ENCODE measurements at places on chromosomes 11 and 22.
A peak's percentile ranks its signal among the peaks of the same experiment; 100 is the strongest.

GRCh38 chr11:72685560-72686480 is 11.6 kb upstream of the PDE2A start:
- DNase-seq = no peak

GRCh38 chr22:19822301-19823117 is 32.2 kb downstream of the GNB1L start:
- DNase-seq = no peak

DNA sequence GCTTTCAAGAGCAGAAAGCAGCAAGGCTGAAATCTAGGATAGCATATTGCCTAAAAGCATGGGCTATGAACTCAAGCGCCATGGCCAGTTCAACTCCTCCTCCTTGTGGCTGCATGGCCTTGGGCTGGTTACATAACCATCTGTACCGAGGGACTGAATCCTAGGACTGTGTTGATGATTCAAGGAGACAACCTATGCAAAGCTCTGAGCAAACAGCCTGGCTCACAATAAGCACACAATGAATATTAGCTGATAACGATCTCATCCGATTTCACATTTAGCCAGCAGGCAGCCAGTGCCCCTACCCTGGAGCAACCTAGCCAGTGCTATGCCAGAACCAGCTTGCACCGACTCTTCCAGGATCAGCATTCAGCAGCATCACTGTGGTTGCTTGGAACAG is 698.4 kb downstream of the TBC1D22A start:
- DNase-seq = no peak

- DNase-seq = peak; percentile 30
These were observed 18.1 kb downstream of the SLC6A5 start for GRCh38 chr11:20617346-20618005.

DNA sequence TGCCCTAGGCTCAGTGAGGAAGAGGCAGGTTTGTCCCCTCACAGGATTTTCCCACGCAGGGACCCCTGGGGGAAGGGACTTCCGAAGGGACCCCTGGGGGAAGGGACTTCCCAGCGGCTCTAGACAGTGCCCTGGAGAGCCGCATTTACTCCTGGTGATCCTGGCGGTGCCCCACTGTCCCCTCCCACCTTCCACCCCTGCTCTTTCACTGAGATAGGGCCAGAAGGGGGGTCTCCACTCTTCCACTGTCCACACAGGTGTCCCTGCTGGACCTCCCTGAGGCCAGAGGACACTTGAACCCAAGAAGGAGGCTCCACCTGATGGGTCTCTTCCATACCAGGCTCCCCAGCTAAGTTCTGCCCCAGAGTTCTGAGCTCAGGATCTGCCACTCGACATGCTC is 1333.9 kb downstream of the BRD1 start:
- DNase-seq = no peak

DNA sequence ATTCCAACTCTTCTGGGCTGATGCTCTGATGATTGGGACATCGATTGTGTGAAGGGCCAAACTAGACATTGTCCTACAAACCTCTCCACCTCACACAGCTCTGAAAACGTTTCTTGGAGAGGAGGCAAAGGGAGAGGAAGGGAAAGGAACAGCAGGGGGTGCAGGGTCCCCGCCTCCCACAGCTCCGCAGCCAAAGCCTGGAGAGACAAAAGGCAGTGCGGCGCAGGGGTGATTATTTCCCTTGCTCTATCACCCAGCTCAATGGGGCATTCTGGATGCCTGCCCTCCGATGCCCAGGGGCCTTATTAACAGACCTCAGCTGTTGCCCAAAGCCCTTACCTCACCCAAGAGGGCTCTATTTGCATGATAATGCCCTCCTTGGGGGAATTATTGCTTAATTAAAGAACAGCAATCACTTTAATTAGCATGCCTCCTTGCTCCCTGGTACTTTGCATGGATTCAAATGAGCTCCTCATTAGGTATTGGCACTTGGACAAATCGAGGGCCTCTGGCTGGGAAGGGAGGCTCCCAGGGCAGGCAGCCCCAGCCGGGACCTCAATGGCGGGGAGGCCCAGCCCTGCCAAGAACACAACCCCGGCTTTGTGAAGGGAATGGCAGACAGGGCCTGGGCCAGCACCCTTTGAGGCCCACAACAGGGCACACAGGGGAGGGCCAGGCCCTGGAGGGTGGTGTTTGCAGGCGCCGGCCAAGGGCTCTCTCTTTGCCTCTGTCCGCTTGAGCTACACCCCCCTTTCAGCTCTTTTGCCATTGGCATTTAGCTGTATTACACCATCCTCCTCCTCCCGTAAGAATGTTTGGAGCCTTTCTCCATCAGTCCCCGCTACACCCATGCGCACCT is 19.8 kb upstream of the CDON start:
- no peak for DNase-seq

- no peak for DNase-seq
These were observed 48.0 kb upstream of the ANO3 start for GRCh38 chr11:26283852-26284408.
